ENCODE measurements at places on chromosomes 4 and X.

- no peak for DNase-seq
Observed at GRCh38 chr4:124910327-124910726, 197.8 kb upstream of the ANKRD50 start.

DNA sequence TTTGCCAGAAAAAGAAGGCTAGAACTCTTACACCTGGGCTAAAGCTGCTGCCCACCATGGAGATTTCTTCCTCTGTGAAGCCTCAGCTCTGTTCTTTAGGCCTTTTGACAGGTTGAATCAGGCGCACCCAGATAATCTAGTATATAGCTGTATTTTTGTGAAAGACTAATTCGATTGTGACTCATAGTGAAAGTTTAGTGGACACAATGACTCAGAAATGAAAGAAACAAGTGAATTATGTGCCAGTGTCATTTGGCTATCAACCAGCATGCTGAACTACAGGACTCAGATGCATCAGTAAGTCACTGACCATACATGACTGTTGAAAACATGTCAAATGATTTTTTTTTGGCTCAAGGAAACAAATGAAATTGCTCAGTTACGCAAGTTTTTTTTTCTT is 425.4 kb downstream of the SLITRK2 start:
- DNase-seq: no peak

- DNase-seq: no peak
Observed at GRCh38 chrX:45385757-45386156, 185.1 kb upstream of the DIPK2B start.

DNA sequence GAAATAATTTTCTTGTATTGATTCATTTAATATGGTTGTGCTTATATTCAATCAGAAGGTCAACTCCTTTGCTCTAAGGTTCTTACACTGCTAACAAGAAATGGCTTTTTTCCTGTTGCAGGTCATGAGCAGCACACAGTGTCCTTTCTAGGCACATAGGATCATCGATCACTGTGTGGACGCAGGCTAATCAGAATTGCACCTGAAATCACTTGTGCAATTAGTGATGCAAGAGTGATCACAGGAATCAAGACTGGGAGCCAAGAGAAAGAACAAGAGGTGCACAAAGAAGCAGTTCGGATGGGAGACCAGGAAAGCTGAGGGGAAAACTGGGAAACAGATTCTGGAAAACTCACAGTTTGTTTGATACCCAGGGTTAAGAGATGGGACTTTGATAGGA is 21.1 kb downstream of the TDO2 start:
- no peak for DNase-seq

DNA sequence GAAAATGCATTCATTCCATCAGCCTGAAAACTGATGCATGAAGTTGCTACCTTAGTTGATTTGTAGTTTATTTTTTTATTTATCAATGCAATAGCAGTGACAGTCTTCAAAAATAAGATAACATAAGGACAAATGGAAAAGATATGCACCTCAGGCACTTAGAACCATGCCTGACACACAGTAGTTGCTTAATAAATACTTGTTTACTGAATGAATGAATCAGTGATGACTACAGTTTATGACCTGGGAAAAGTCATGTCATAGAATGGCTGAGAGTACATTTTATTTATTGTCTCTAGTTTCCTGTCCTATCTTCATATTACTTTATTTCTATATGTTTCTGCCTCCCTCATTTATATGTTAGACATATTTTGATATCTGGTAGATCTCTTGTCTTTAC is 171.8 kb downstream of the TLL1 start:
- DNase-seq: no peak

DNA sequence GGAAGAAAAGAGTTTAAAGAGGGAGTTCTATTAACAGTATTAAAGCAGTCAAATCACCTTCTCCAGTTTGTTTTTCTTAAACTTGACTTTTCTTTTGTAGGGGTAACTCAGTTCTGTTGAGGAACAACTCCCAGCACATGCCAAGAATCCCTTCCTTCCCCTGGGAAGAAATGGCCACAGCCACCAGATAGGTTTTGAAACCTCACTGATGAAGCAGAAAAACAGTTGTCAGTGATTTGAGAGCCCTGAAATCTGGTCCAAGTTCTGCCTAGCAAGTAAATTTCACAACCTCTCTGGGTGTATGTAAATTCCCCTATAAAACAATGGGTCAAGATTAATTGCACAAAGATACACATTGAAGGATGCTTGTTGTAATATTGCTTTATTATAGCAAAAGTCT is 167.1 kb downstream of the DHX15 start:
- no peak for DNase-seq

DNA sequence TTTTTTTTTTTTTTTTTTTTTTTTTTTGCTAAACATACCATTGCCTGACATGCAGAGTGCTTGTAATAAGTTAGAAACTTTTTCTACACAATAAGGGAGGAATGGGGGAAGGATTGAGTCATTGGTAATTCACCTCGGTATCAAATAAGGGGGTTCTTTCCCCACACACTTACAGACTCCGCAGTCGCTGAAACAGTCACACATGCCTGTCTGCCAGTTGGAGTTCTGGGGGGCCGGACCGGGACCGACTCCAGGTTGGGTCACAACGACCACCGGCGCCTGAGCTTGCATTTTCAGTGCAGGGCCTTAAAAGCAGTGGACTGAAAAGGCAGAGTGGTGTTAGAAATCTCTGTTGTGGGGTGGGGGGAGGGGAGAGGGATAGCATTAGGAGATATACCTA is 6.9 kb downstream of the PLAC8 start:
- DNase-seq: no peak

- DNase-seq: no peak
Observed at GRCh38 chr4:146072376-146072775, 103.1 kb upstream of the LSM6 start.

Data from hematopoietic multipotent progenitor cell treated with erythropoietin and hydrocortisone succinate and interleukin-3 and kit ligand, for 8 days (in vitro differentiated cells).